ENCODE measurements at places on chromosomes 12 and 14.

DNA sequence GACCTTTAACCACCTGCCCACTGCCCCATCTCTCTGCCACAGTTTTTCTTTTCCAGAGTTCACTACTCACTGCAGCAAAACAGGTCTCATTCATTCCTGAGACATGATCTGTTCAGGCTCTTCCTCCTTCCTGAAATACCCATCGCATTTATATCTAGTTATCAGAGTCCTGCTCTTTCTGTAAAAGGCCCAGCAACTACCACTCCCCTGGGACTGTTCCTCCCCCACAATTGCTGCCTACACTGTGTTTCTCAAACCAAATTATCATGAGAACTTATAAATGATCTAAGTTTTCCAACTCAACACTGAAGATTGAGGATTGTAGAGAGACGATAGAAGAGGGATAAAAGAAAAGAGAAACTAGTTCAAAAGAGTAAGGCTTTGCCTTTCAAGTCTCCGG is 40.8 kb upstream of the EPS8 start:
- DNase-seq: no peak

DNA sequence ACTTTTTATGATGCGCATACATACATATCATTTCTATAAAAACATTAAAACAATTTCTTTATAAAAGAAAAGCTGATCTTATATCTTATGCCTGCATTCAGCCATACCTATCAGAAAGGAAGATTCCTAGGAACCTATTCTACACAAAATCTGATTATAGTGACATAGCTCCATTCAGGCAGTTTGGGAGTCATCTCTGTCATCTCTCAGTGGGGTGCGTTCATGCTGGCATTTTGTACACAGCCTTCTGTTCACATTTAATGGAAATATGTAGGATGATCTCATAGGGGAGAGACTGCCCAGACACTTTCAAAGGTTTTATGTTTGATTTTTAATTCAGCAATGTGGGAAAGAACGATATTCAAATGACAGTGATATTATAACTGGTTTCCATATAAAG is 52.9 kb downstream of the ATL1 start:
- DNase-seq: no peak

- DNase-seq: no peak
Measured at GRCh38 chr12:3632256-3632655, 120.7 kb downstream of the CRACR2A start.

DNA sequence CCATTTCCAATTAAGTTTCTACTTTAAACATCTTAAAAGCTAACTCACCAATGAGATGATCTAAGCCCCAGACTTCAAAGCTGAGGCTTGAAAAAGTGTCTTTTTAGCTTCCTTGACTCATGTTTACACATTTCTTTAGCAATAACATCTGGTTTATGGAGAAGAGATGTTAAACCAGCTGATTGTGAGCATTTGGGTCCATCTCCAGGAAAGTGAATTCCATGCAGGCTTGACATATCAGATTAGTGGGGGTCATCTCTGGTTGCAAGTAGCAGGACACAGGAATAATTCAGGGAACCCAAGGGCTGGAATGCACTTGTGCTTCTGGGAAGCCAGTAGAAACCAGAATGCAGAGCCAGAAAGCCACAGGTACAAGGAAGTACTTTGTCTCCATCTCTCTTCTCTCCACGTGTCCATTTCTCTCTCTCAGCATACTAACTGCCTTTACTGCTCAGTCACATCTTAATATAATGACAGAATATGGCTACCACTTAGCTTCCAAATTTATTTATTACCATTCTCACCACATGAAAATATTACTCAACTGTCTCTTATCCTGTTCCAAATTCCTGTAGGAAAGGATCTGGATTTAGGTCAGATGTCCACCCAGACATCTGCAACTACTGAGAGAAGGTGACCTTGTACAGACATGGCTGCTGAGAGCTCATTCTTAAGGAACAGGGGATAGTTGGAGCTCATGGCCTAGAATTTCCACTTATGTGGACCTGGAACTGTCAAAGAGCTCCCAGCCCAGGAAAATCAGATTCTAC is 104.4 kb downstream of the SCN8A start:
- no peak for DNase-seq

- no peak for DNase-seq
Measured at GRCh38 chr12:110005319-110005973, 6.2 kb downstream of the ANKRD13A start.

DNA sequence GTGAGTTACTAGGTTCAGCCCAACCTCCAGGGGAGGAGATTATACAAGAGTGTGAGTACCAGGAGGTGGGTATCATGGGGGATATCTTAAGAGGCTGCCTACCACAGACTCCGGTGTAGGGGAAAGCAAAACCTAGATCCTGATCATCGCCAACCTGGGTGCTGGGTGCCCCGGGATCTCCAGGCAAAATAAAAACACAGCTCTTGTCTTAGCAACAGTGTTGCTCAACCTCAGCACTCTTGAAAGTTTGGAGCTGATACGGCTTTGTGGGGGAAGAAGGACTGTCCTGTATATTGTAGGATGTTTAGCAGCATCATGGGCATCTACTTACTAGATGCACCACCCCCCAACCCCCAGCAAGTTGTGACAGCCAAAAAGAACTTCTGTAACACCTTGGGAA is 74.5 kb downstream of the CCDC60 start:
- DNase-seq: no peak

All from anterior cingulate cortex (tissue), 58 donors.